ENCODE measurements at places on chromosomes 3 and 15.
A peak's percentile ranks its signal among the peaks of the same experiment; 100 is the strongest.

GRCh38 chr15:71730277-71731144 is 79.8 kb upstream of the NR2E3 start:
- DNase-seq = peak; percentile 66

GRCh38 chr15:67187351-67187854 is 67.1 kb downstream of the AAGAB start:
- no peak for DNase-seq

- DNase-seq = no peak
Observed at GRCh38 chr3:73234354-73235014, 173.0 kb downstream of the EBLN2 start.

- DNase-seq = no peak
Observed at GRCh38 chr3:184827572-184827971, 15.6 kb downstream of the VPS8 start.

GRCh38 chr15:47477341-47477740 is 240.0 kb upstream of the SEMA6D start:
- DNase-seq = no peak

GRCh38 chr3:134352031-134352671 is 22.1 kb downstream of the AMOTL2 start:
- no peak for DNase-seq

- DNase-seq = no peak
Observed at GRCh38 chr3:3689601-3690375, 109.4 kb upstream of the LRRN1 start.

DNA sequence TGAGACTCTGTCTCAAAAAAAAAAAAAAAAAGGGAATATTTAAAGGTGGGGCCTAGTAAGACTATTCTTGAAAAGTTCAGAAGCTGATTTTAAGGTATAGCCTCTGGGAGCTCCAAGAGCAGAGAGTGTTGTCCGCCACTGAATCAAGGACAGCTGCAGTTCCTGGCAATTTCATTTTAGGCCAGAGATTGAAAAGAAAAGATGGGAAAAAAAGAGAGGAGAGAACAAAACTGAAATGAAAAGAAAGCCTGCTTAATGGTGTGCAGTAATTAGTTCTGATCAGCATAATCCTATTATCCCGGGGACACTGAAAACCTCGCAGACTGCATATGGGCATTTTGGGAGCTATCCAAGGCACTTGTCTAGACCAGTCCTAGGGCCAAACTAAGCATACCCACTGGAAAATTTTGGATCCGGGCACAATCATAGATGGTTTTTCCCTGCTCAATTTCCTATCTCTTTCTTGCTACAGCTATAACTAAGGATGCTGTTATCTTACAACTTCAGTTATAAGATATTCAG is 43.2 kb downstream of the EHHADH start:
- no peak for DNase-seq

GRCh38 chr3:181637056-181637455 is 74.7 kb upstream of the SOX2 start:
- no peak for DNase-seq

- no peak for DNase-seq
Observed at GRCh38 chr15:71853543-71853942, 43.2 kb downstream of the NR2E3 start.

GRCh38 chr3:193310914-193311723 is 67.4 kb downstream of the ATP13A5 start:
- no peak for DNase-seq

- DNase-seq = no peak
Observed at GRCh38 chr3:64824394-64824909, 136.7 kb upstream of the ADAMTS9 start.

GRCh38 chr15:55402707-55403106 is 5.5 kb downstream of the CCPG1 start:
- no peak for DNase-seq

- no peak for DNase-seq
Observed at GRCh38 chr3:129727707-129728106, 121.2 kb upstream of the PLXND1 start.

DNA sequence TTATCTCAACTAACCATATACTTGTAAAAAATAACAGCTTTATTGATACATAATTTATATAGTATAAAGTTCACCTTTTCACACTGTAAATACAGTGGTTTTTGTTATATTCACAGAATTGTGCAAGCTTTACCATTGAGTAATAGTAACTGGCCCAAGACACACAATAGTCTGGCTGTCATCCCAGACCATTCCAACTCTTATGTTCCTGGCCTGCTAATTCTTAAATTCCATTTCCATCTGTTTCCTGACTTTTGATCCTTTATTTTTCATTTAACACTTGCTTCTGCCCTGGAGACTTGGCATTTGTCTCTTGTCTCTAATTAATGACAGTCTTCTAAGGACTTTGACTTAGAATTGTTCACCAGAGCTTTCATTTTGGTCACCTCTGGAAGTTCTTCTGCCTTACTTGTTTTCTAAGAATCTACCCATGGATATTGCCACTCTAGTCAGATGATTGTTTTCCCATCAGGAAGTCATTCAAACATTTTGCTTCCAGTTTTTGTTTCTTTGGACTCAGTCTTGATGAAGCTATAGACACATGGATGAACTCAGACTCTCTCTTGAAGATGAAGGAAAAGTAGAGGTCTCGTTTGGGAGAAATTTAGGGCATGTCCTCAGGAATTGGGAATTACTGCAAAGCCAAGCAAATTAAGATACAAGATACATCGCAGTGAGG is 27.2 kb upstream of the PLSCR4 start:
- no peak for DNase-seq

DNA sequence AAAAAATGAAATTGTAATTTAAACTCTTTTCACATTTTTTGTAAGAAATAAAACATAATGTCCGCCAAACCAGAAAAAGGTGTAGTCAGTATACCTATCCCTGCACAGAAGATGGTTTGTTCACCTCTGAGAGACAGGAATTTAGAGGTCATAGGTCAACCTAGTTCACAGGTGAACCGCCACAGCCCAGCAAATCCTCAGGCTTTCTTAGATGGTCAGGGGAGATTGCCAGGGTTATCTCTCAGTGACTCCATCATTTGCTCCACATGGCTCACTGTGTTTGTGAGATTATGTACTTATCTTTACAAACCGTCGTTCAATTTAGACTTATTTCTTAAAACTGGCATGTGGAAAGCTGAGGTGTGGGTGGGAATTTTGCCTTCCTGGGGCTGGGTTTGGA is 264.2 kb downstream of the GABRG3 start:
- no peak for DNase-seq

DNA sequence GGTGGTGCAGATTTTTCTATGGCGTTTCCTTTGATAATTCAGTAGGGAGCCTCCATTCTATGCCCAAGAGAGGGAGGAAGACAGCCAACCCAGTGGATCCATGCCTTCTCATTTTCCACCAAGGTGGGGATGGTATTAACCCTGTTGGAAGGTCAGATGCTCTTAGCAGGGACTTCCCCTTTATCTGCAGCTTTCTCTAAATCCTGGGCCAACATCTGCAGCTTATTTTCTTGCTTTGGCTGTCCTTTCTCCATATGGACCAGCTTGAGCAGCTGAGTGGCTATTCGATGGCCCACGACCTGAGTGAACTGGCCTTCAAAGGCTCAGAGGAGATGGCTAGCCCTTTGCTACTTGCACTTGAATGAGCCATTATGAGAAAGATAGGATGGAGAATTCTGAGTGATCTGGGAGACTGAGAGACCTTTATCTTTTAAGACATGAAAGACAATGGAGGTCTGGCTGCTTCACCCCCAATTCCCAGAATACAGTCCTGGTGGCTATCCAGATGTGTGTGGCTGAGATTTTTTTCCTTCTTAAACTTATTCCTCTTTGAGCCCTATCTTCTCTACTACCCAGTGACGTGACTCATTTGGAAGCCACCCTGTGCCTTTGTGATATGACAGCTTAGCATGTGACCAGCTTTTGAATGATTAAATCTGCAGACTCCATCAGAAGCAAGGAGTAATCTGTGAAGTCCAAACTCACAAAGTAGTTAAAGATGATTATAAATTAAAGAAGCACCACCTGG is 39.6 kb upstream of the TRAK1 start:
- DNase-seq = no peak

DNA sequence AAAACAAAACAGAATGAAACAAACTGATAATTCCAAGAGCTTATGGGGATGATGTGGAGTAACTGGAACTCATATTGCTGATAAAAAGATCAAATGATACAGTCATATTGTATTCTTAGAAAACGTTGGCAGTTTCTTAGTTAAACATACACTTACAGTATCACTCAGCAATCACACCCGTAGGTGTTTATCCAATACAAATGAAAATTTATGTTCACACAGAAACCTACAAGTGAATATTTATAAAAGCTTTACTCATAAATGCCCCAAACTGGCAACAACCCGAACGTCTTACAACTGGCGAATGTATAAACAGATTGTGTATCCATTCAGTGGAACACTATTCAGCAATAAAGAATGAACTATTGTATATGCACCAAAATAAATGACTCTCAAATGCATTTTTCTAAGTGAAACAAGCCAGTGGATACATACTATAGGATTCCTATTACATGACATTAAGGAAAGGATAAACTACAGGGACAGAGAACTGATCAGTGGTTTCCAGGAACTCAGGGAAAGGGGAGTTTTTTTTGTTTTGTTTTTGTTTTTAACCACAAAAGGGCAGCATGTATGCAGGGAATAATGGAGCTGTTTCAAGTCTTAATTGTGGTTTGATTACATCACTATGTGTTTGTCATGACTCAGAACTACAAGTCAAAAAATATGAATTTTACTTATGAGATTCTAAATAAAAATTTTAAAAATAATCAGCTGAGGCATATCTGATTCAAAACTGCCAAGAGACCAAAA is 71.8 kb upstream of the NDUFB4 start:
- no peak for DNase-seq

DNA sequence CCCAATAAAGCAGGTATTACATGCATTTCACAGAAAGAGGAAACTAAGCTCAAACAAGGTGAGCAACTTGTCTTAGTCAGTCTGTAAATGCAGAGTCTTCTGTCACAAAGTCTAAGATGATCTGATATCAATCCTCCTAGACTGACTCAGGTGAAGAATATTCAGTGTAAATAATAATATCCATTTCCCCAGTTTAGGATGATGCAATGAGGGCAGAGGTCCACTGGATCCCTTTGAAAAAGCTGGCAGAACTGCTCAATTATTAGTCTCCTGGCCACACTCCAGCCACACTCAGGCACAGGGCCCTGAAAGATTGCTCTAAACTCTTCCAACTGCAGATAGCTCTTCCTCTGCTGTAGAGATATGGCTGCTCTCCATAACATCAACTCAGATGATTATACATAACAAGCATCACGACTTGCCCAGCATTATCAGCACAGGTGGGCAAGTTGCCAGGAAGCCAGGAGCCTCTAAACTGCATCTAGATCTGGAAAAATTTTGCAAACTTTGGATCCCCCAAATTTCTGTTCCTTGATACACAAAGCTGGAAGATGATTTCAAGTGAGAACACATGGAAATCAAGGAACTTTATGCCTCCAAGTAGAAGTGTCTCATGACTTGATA is 129.8 kb upstream of the CPNE4 start:
- DNase-seq = no peak

DNA sequence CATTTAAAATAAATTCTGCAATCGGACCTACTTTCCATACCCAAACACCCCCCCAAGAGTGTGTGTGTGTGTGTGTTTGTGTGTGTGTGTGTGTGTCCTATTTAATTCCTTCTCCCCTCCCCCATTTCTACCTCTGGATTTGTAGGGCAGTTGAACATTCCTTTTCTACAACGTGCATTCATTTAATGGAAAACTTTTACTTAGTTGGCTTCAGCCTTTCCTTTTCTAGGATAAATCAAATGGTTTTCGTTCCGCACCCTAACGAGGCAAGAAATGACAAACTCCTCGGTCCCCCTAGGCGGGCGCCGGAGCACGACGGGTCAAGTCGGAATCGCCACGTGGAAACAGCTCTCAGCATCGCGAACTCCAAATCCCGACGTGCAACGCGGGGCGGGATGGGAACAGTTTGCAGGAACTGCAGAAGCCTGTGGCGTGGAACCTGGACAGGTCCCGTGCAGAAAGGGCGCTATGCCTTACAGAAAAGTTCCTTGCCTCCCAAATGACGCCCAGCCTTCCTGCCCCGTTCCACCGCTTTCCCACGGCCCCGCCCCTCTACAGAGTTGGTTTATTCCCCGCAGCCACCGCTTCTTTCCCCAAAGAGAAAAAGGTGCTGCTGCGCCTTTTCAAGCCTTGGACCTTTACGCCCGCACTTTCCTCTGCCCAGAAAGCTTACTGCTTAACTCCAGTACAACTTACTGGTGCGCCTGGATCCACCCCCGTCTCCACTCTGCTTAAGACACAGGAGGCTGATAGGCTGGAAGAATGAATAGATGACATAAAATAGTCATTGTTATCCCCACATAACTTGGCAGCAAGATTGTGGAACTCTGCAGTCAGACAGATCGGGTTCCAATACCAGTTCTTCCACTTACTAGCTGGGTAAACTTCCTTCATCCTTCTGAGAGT is 1.1 kb upstream of the EIF2B5 start:
- DNase-seq = peak; percentile 84

DNA sequence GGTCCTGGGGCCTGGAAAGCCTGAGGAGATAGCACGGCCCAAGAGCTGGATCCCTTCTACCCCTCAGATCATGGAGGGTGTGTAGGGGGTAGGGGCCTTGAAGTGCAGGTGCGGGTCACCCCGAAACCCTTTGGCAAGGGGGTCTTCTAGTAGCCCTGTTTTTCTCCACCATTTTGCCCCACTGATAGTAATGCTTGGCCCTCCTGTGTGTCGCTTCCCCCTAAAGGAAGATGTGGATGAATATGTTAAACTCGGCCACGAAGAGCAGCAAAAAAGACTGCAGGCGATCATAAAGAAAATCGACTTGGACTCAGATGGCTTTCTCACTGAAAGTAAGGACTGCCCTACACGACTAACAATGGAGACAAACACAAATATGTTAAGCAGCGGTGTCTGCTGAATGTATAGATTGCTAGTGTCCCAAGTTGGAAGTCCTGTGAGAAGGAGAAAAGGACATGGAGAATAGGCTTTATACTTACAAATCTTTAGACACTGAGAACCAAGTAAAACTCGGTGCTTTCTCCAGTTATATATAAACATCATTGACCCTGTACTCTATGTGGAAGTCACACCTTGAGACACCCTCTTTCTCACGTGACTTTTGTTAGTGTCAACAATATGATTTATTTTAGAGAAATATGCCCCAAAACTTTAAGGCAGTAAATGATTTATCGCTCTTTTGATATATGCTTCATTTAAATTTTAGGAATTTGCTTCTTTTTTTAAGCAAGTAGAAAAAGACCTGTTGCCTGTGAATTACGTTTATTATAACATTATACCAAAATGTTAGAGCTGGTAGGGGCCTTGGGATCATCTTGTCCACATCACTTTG is 802 bp downstream of the RCN2 start:
- DNase-seq = peak; percentile 57

DNA sequence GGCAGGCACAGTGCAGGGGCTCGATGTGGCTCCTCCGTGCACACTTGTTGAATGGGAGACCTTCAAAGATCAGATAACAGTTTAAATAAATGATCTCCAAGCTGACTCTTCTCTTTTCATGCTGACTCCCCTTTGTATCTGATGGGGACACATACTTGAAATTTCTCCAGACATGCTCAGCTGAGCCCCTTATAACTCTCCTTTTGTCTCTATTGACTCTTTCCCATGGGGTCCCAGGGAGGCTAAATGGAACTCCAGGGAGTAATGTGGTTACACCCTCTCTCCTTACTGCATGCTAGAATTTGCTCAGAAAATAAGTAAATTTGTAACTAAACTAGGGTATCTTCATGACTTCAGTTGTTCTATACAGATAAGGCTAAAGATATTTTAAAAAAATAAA is 48.2 kb upstream of the TM4SF4 start:
- no peak for DNase-seq

All from KBM-7 (cell line).